GM12892 (cell line): ENCODE measurements at places on chromosomes 2 and 18.

- DNase-seq = no peak
Measured at GRCh38 chr2:207156451-207157161, 9.1 kb downstream of the KLF7 start.

DNA sequence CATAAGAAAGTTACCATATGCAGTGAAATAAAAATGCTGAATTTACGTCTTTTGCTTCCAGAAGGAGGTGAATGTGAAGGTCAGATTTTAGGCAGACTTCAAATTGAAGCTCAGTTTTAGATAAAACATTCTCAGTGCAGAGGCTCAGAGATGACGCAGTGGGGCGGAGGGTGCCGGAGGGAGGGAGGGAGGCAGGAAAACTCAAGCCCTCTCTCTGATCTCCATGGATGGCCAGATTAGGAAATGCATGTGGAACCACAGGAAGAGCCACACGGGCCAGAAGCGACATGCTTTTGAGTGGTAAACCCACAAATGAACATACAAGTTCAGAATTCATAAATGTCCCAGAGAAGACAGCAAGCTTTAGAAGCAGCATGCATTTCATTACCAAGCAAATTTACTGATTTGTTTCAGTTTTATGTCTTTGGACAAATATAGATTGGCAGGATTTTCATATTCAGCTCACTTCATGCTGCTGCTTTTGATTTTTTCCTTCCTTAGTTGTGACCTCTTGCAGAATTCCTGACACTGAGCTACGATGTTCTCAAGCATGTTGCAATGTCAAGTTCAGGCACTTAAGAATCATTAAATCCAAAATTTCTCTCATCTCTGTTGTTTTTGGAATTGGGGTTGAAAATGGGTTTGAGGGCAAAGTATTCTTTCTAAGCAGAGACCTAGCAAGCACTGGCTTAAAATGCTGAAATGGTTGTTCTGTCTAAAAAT is 29.7 kb upstream of the APCDD1 start:
- no peak for DNase-seq

- no peak for DNase-seq
Measured at GRCh38 chr2:191304939-191305875, 60.0 kb downstream of the MYO1B start.

GRCh38 chr2:235591921-235592320 is 98.1 kb downstream of the AGAP1 start:
- DNase-seq = no peak

DNA sequence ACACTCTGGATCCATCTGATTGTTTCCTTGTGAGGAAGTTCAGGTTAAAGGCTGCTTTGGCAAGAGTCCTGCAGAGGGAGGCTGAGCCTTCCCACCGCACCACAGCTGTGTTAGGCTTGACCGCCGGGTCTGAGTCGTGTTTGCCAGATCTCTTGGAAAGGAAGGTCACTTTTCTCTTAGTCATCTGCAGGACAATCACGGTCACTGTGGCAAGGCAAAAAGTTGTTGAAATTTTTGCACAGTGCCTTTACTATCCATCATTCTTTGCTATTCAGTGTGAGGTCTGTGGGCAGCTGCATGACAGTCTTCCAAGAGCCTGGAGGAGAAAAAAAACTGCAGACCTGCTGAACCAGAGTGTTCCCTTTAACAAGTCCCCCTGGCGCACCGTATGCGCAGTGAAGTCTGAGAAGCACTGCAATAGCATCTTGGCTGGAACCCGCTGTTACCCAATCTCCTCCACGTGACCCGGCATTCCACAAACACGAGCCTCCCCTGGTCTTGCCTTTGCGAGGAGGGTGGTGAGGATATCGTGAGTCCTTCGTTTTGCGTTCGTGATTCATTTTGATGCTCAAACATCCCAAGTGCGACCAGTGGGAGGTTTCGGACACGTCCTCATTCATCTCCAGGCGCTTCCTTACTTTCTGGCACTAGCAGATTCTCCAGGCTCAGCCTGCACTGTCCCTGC is 23.0 kb downstream of the BIN1 start:
- DNase-seq = no peak

DNA sequence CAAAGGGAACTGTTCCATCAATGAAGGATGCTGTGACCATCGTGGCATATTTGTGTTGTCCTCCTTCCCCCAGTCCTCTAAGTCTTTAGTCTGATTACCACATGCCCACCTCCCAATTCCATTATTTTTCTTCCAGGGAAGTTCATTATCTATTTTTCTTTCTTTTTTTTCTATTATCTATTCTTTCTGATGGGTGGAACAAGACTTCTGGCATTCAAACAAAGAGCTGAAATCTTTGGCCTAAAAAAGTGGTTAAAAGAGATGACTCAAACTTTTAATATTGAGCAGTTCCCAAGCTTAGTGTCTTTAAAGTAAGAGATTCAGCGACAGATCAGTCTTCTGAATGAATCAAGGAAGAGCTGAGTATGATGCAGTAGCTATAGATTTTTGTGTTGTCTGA is 66.6 kb downstream of the DIS3L2 start:
- no peak for DNase-seq

GRCh38 chr2:196927376-196928225 is 1.1 kb upstream of the PGAP1 start:
- no peak for DNase-seq

DNA sequence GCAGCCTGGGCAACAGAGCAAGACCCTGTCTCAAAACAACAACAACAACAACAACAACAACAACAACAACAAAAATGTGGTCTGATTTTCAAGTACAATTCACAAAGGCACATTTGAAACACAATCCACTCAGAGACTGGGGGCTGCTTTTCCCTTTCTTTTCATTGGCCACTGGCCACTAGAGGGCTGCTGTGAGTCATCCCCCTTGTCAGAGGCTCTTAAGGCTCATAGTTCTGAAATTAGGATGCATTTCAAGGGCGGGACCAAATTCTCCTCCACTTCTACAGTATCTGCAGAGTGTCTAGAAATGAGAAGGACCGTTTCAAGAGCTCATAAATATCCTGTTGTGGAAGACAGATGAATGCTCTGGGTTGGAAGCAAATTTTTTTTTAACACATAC is 285.4 kb downstream of the NRXN1 start:
- no peak for DNase-seq

DNA sequence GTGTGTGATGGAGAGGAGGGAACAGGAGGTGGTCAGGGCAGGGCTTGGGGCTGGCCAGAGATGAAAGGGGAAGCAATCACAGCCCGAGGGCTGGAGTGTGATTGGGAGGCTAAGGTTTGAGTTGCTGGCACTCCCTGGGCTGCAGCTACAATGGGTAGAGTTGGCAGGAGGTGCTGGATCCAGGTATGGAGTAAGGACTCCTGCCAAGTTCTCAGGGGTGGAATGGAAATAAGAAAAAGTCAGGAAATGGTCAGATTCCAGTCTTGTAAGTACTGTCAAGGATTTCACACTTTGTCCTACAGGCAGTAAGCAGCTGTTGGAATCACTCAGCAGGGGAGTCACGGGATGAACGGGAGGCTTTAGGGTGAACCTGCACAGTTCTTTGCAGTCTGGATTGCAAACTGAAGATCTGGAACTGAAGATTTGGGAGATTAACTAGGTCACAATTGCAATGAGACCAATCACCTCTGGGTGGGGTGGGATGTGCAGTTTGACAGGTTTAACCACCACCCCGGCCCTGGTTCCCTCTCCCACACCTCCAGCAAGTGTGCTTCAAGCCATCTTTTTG is 10.9 kb upstream of the INPP5D start:
- no peak for DNase-seq

DNA sequence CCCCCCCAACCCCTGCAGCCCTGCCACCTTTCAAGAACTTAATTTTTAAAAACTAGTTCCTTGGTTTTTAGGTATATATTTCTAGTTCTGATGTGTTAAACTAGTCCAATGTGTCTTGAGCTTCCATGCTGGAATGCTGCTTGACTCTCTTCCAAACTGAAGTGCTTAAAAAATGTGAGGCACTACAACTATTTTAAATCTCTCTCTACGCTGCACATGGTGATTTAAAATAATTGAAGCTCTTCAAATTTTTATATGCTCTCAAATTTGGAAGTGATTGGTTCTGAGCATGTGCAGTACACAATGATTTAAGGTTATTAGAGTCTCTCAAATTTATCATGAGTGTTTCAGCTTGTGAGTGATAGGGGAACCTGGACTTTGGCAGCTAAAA is 192.6 kb upstream of the ZEB2 start:
- no peak for DNase-seq
